Muscle of arm (tissue), 14 donors: ENCODE measurements at places on chromosomes 5 and 9. TPM values are rescaled to one million over a fixed set of nuclear protein-coding genes. Genes with fewer than 3 reads are reported as not detected.

TTLL11 gene
- polyA plus RNA-seq = 22.0 TPM

RGMB gene
- 66.2 TPM for polyA plus RNA-seq

ARHGEF37 gene
- not detected for polyA plus RNA-seq

C9orf152 gene
- 0.09 TPM for polyA plus RNA-seq

PPP3R2 gene
- not detected for polyA plus RNA-seq

RALGDS gene
- polyA plus RNA-seq = not detected

NIM1K gene
- 0.95 TPM for polyA plus RNA-seq

RBM18 gene
- 31.0 TPM for polyA plus RNA-seq

NEUROG1 gene
- polyA plus RNA-seq = not detected

GPR150 gene
- polyA plus RNA-seq = not detected

WNT8A gene
- polyA plus RNA-seq = not detected

ANKRD34B gene
- 0.38 TPM for polyA plus RNA-seq

CTSV gene
- polyA plus RNA-seq = 0.43 TPM

FGD3 gene
- 2.4 TPM for polyA plus RNA-seq

LCN2 gene
- 0.90 TPM for polyA plus RNA-seq

ZNF483 gene
- 0.85 TPM for polyA plus RNA-seq

IL31RA gene
- not detected for polyA plus RNA-seq

ECSCR gene
- polyA plus RNA-seq = 32.9 TPM

MVB12B gene
- 23.4 TPM for polyA plus RNA-seq

LHX3 gene
- polyA plus RNA-seq = not detected

MYO10 gene
- polyA plus RNA-seq = 28.4 TPM

ZBTB26 gene
- polyA plus RNA-seq = 11.2 TPM

OLFM1 gene
- 3.8 TPM for polyA plus RNA-seq

FAM78A gene
- 17.1 TPM for polyA plus RNA-seq

DMGDH gene
- polyA plus RNA-seq = 2.2 TPM

OLFML2A gene
- 176 TPM for polyA plus RNA-seq

EFNA5 gene
- polyA plus RNA-seq = 4.4 TPM

CFAP90 gene
- polyA plus RNA-seq = 0.15 TPM

IL7R gene
- polyA plus RNA-seq = 3.1 TPM

SLC4A9 gene
- not detected for polyA plus RNA-seq

IL13 gene
- polyA plus RNA-seq = not detected

PCDHB14 gene
- 6.7 TPM for polyA plus RNA-seq

CATSPER3 gene
- polyA plus RNA-seq = 0.72 TPM

SPAG8 gene
- 2.2 TPM for polyA plus RNA-seq

RETREG1 gene
- 82.0 TPM for polyA plus RNA-seq

NTMT1 gene
- polyA plus RNA-seq = 37.4 TPM

GAS1 gene
- 122 TPM for polyA plus RNA-seq

PCDHB9 gene
- 2.4 TPM for polyA plus RNA-seq

DNAJC21 gene
- 50.8 TPM for polyA plus RNA-seq

GMCL2 gene
- polyA plus RNA-seq = not detected

WDR31 gene
- polyA plus RNA-seq = 2.6 TPM

RASGRF2 gene
- polyA plus RNA-seq = not detected
